NCI-H187 (cell line): ENCODE measurements at places on chromosomes 3 and 15.

- DNase-seq = no peak
These were observed 176.2 kb downstream of the AKAP13 start for GRCh38 chr15:85556618-85556895.

DNA sequence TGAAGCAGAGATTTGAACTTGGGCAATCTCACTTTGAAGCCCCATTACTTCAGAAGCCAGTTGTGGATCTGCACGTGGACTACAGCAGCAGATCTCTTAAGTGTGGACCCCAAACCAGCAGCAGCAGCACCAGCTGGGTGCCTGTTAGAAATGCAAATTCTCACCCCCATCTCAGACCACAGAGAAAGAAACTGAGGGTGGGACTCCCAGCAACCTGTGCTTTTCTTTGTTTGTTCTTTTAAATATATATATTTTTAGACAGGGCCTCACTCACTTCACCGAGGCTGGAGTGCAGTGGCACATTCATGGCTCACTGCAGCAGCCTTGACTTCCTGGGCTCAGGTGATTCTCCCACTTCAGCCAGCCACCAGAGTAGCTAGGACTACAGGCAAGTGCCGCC, 53.2 kb downstream of the SLTM start:
- DNase-seq = no peak

DNA sequence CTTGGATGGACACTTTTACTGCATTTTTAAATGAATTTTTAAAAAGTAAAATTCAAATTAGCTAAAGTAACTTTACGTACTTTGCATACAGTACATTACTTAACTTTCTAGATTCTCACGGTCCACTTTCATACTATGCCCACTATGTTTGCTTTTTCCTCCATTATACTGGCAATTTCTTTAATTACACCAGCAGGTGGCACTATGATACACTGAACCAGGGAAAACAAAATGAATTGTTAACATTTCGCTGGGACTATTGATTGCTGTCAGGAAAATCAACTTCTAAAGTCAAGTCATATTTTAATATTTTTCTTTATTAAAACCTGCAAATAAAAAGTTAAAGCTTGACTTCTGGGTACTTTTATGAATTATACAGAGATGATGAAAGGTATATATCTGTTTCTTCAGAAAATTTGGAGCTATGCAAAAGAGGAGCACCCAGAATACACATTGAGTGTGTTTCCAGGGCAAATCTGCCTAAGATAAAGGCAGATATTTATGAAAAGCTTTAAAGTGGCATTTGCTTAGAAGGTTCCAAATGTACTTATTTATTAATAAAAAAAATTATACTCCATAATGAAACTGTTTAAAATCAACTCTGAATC, 21.8 kb upstream of the POU1F1 start:
- DNase-seq = no peak

- no peak for DNase-seq
These were observed 12.2 kb downstream of the STAB1 start for GRCh38 chr3:52507359-52507758.

GRCh38 chr3:98780343-98780742, 17.2 kb downstream of the ST3GAL6 start:
- no peak for DNase-seq

- no peak for DNase-seq
These were observed 331.3 kb upstream of the RBMS3 start for GRCh38 chr3:28949580-28949979.

- no peak for DNase-seq
These were observed 41.8 kb downstream of the SYNM start for GRCh38 chr15:99146661-99147060.

DNA sequence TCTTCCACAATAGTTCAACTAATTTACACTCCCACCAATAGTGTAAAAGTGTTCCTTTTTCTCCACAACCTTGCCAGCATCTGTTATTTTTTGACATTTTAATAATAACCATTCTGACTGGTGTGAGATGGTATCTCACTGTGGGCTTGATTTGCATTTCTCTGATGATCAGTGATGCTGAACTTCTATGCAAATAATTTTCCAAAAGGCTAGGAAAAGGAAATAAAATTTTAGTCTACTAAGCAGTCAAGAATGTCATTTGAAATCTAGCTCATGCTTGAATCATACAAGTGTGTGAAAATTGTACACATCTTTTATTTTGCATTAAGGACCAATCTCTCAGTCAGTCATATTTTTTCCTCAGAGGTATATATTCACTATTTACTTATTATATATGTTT, 101.7 kb upstream of the UBP1 start:
- DNase-seq = no peak

DNA sequence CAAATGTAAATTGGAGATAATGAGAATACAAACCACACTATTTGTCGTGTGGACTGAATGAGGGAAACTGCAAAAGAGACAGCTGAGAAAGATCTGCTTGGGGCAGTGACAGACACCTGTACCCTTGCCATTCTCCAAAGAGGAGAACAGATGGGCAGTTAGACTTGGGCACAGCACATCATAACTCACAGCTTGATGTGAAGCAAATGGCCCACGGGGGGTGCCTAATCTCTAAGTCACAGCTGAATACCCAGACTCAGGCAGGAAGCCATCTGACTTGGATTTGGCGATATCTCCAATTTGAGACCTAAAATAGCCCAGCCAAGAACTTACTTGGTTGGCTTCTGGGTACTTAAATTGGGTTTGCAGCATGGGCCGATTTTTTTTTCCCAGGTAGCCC, 10.0 kb upstream of the SLC6A11 start:
- no peak for DNase-seq

DNA sequence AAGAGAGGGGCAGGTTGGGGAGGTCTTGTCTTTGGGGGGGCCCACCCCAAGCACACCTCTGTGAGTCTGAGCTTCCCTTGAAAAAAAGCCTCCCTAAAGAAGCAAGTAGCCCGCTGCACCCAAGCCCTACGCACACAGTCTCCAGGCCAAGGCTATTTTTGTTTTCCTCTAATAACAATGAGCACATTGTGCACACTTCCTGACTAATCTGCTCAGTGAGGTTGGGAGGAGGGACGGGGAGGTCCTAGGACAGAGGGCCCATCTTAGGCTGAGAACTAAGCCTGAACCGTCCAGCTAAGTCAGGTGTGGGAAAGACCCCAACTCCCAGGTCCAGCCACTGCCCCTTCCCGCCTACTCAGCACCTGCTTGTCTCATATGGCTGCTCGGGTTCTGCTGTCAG, 87.2 kb downstream of the HMG20A start:
- DNase-seq = no peak

DNA sequence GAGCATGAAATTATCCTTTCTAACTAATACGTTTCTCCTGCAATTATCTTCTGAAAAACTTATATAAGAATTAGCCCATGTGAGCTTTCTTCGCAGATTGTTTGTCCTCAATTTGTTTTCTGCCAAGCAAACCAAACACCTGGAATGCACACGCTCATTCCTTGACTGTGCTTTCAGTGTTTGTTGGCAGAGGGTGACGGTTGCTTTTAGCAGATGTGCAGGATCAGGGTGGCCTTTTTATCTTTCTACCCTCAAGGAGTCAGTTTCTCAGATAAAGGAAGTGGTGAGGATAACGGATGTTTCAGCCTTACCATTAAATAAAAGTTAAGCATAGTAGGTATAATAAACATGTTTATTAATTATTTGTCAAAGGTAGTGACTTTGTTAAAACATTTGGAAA, 15.2 kb downstream of the ARPP21 start:
- no peak for DNase-seq

- no peak for DNase-seq
These were observed 7.0 kb downstream of the ARIH1 start for GRCh38 chr15:72481015-72481659.

DNA sequence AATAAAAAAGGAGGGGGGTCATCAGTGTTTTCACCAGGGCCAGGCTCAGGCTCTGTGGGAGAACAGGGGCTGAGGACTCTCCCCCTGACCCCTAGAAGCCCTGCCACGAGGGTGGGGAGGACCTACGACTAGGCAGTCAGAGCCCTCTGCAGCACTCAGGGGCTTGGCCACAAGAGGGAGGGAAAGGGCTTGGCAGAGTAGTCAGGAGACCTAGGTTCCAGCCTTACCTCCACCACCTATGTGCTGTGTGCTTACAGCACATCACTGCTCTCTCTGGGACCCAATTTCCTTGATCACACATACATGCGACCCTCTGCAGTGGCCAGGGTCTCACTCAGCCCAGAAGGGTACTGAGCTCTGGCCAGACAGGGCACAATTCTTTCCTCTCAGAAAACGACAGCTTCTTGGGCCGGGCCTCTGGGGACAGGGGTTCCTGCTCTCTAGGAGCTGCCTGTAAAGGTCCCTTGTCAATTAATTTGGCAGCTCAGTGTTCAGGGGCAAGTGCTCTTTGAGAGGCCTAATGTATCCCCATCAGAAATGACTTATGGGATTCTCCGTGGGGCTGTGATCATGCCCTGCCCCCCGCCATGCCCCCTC, 16.4 kb upstream of the SKIC8 start:
- no peak for DNase-seq

DNA sequence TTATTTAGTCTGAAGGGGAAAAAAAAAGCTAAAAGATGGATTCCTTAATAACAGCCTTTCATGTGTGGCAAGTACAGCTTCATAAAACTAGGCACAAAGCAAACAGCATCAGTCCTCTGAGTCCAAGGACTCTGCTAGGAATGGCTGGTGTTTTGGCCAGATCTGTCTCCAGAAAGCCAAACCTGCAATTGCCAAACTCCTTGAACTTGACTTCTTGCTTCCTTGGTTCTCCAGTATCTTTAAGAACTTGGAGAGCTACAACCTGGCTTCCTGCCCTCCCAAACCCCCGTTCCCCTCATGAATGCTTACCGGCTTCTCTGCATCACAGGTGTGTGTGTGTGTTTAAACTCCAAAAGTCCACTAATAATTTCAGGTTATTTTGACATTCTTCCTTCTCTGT, 1.6 kb upstream of the PLOD2 start:
- no peak for DNase-seq

DNA sequence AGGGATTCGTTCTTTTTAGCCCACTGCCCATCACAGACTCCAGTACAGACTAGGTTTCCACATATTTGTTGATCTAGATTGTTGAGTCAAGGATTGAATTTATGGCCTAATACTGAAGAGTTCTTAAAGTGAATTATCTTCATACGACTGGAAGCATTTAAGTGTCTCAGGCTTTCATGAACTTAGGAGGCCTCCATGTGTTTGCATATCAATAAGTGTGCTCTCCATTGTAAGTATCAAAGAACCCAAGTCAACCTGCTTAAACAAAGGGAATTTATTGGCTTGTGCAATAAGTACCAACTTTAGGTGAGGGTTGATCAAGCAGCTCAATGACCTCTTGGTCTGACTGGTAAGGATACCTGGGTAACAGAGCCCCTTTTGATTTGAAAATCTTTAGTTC, 382.1 kb downstream of the PDCD6IP start:
- no peak for DNase-seq

GRCh38 chr3:170046269-170047132, 8.7 kb downstream of the GPR160 start:
- DNase-seq = no peak

DNA sequence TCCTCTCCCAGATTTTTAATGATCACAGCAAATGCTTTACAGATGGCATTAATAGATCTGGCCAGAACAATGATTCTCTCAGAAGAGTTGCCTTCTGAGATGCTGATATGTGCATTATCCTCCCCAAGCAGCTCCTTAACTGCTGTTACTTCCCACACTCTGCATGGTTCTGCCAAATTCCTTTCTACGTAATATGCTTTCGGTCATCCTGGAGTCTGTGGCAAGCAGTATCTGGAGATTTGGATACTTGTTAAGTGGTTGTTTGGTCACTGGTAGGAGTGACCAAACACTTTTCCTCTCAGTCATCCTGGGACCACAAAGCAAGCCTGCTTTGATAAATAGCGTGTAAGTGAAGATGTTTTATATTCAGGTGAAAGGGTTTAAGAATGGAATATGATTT, 71.1 kb upstream of the CCNL1 start:
- DNase-seq = no peak

GRCh38 chr3:127220497-127220896, 27.6 kb downstream of the PRR23E start:
- no peak for DNase-seq

- DNase-seq = no peak
These were observed 84.3 kb upstream of the NEO1 start for GRCh38 chr15:72967811-72968530.

- DNase-seq = no peak
These were observed 2.5 kb downstream of the FOXL2NB start for GRCh38 chr3:138949445-138950005.

GRCh38 chr15:41957021-41957897, 15.1 kb downstream of the EHD4 start:
- no peak for DNase-seq

DNA sequence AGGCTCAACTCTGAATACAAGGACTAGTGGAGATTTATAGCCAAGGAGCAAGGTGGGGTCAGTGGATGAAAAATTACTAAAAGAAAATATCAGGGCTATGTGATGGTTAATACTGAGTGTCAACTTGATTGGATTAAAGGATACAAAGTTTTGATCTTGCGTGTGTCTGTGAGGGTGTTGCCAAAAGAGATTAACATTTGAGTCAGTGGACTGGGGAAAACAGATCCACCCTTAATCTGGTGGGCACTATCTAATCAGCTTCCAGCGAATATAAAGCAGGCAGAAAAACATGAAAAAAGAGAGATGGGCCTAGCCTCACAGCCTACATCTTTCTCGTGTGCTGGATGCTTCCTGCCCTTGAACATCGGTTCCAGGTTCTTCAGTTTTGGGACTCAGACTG, 14.4 kb upstream of the SENP7 start:
- no peak for DNase-seq

- no peak for DNase-seq
These were observed 7.7 kb downstream of the CCR2 start for GRCh38 chr3:46361408-46362283.

DNA sequence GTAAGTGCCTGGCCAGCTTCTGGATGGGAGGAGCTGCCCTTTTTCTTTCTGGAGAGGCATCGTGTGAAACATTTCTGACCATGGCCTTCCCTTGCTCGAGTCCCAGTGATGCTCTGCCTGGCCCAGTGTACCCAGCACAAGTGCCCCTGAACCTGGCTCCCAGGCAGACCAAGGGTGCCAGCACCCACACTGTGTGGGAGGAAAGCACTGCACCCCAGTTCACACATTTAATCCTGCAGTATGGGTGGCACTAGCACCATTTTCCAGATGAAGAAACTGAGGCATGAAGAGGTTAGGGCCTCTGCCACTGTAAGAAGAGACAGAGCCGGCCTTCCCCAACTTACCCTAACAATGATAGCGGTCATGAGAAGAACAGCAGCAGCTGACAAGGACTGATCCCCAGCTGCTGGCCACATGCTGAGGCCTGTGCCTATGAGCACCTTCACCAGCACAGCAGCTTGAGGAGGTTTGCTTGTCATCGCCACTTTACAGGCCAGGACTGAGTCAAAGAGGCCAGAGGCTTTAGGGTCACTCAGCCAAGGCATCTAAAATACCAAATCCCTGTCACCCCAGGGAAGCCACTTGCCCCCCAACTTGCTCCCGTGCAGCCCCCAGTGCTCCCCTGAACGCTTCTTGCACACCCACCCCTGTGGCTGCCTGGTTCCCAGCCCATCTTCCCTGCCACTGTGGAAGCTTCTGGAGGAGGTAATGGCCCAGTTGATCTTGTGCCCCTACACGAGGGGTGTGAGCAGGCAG, 15.0 kb downstream of the PRR23E start:
- no peak for DNase-seq
